SK-N-SH treated with all-trans-retinoic acid at 6 μM for 48 hours (cell line): ENCODE measurements at places on chromosomes 2 and 18.
A peak's percentile ranks its signal among the peaks of the same experiment; 100 is the strongest.

- ATAC-seq = peak; percentile 94
These were observed 79.0 kb downstream of the TTC21B start for GRCh38 chr2:165874445-165875039.

DNA sequence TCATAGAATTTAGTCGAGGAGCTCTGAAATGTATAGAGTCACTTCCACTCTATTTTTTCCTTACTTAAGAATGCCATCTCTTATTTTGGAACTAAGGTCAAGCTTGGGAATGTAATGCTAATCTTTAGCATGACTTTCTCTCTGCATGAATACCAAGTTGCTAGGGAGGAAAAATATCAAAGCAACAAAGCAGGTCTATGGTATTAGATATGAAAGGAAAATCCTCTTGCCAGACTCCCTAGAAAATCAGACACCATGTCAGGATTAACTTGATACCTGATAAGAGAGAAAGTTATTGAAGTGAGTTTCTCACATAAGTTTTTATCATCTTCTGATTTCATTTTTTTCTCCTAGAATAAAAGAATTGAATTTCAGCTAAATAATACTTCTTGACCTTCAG, 341.7 kb upstream of the ZNF804A start:
- no peak for ATAC-seq

GRCh38 chr2:156537141-156537540, 101.0 kb downstream of the GPD2 start:
- peak; percentile 93 for ATAC-seq

- ATAC-seq = no peak
These were observed 250.4 kb upstream of the SMIM21 start for GRCh38 chr18:75677696-75678455.

- peak; percentile 96 for ATAC-seq
These were observed 207.0 kb upstream of the FANCL start for GRCh38 chr2:58448065-58448507.

GRCh38 chr2:54387059-54387991, 68.8 kb upstream of the SPTBN1 start:
- no peak for ATAC-seq

- peak; percentile 66 for ATAC-seq
These were observed 6.9 kb upstream of the DPYSL5 start for GRCh38 chr2:26840937-26841610.

DNA sequence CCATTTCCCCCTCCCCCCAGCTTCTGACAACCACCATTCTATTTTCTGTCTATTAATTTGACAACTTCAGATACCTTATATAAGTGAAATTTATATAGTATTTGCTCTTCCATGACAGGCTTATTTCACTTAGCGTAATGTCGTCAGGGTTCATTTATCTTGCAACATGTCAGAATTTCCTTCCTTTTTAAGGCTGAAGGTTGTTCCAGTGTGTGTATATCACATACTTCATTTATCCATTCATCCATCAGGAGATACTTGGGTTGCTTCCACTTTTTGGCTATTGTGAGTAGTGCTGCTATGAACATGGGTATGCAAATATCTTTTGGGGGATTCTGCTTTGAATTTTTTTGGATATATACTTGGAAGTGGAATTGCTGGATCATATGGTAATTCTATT, 7.4 kb downstream of the BCL2L11 start:
- ATAC-seq = no peak

DNA sequence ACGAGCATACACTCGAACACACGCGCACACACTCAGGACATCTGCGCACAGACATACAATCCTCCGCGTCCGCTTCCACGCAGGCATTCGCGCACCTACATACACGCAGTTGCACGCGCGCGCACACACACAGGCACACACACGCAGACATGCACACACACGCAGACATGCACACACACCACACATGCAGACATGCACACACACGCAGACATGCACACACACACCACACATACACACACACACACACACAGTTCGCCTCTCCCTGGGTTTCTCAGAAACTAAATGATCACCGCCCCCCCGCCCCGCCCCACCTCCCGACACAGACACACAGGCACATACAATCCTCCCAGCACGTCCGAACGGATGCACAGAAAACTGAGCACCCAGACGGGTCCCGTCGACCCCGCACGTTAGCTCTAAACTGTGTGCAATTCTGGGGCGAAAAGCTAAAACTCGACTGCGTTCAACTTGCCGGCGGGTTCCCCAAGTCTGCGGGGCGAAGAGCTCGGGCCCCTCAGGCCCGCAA, 1.0 kb downstream of the EPHA4 start:
- no peak for ATAC-seq

- peak; percentile 50; the same call in 2 of the 3 replicates for ATAC-seq
These were observed 20.9 kb downstream of the ITM2C start for GRCh38 chr2:230885463-230886130.

DNA sequence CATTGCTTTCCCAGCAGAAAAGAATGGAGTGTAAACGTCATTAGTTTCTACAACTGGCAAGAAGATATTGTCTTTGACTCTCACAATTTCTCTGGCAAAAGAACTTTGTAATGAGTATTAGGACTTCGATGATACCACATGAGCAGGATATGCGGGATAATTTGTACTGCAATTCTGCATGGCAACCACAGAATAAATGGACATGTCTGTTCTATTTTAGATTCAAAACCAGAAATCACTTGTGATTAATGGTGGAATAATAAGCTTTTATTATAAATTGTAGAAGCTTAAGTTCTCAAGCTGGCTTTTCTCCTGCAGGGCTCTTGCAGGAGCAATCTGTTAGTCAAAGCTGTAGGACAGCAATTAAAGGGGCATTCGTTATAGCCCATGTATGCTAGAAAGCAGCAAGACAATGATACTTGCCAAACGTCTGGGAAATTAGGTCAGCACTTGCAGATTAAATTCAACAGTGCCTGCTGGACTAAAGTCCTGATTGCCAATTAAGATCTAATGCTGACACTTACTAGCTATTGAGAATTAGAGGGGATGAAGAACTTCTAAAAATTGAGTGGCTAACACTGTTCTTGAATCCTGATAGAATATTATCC, 177.9 kb downstream of the PTH2R start:
- ATAC-seq = no peak

DNA sequence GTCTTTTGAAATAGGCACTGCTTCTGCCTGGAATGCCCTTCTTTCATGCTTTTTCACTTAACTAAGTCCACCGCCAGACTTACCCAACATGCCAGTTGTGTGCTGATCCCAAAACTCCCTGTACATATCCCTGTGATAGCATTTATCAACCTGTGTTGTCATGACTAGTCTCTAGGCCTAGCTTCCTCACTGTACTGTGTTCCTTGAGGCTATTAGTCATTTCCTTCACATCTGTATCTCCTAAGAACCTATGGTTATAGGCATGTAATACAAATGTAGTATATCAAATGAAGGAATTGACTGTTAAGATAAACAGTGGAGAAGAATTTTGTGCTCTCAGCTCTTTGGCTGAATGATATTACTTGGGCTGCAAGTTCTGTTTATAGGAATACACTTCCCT, 184.3 kb downstream of the CYRIA start:
- ATAC-seq = no peak

GRCh38 chr2:143608063-143608423, 478.8 kb downstream of the ARHGAP15 start:
- no peak for ATAC-seq

DNA sequence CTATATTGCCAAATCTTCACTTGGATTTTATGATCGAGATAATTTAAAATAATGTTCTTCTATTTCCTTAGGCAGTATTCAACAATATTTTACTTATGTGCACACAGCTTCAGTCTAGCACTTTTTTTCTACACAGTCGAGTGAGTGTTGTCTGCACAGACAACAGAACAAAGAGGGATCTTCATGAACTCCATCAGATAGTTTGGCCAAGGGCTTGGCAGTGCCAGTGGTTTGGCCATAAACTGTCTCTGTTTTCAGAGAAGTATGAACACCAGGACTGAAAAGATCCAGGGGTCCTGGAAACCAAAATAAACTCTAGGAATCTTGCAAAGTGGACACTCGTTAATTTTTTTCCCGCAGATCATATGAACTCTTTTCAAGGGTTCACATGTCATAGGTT, 547.3 kb downstream of the PLCL1 start:
- no peak for ATAC-seq
